ENCODE measurements at places on chromosomes 3 and 15.

- no peak for DNase-seq
Measured at GRCh38 chr3:10772271-10773161, 43.5 kb upstream of the SLC6A11 start.

- no peak for DNase-seq
Measured at GRCh38 chr3:25915673-25916072, 125.8 kb downstream of the OXSM start.

GRCh38 chr3:168025076-168025475 is 70.6 kb downstream of the GOLIM4 start:
- no peak for DNase-seq

- DNase-seq, result no peak
Measured at GRCh38 chr3:120472121-120472844, 21.5 kb upstream of the FSTL1 start.

DNA sequence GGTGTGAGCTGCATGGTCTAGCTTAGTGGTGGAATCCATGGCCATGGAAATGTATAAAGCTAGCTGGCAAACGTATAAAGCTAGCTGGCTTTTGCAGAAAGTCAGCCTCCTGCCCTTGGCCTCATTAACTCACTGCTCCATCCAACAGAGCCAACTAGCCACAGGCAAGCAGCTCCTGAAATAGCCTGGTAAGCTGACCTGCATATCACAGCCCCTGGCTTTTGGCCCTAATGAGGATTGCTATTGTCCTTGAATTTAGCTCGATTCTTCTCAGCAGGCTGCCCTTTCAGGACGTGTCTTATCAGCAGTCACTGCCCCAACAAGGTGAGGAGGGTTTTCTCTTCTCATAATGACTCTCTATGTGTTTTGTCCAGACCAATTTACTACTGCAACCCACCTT is 446.8 kb downstream of the WDR72 start:
- DNase-seq, result no peak

DNA sequence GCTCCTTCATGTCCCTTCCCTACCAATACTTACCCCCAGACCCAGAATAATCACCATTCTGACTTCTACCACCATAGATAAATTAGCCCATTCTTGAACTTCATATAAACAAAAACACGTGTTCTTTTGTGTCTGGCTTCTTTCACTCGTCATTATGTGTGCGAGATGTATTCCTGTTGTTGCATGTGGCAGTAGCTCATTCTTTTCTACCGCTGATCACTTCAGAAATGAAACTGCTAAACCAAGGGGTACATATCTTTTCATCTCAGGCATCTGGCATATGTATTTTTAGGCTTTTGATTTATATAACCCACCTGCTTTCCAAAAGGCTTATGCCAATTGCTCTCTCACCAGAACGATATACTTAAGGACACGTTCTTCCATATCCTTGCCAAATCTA is 13.8 kb upstream of the SCG3 start:
- no peak for DNase-seq

- DNase-seq, result no peak
Measured at GRCh38 chr3:62659660-62660059, 215.6 kb downstream of the CADPS start.

DNA sequence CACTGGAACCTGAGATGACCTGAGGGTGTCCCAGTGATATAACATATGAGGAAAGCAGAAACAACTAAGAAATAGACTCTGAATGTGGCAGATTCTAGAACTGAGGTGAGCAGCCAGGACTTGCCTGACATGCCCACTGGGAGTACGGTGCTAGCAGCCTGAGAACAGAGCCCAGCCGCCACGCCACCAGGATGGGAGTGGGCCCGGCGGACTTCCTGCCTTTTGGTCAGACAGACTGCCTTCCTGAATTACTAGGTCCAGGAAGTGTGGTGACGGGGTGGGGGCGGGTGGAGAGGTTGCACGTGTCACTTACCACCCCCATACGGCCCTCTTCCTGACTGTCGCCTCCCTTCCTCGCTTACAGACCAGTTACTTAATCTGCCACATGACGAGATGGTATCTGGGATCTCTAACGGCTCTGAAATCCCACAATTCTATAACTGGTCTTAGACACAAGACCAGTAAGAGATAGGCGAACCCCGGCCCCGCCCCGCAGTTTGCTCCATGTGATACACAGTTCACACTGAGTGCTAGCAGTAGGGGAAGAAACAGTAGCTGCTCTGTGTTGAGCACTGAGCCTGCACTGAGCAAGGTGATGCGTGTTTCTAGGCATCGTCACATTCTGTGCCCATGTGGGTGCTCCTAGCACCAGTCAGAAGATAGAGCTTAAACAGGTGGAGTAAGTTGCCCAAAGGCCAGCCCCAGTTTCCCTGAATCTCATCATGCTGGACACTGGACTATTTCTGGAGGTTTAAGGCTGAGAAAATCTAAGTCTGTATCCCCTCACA is 95.7 kb downstream of the CPN2 start:
- peak; percentile 17 for DNase-seq

All from activated naive CD4-positive, alpha-beta T cell (primary cell).